Uterine smooth muscle cell (primary cell): ENCODE measurements at places on chromosomes 13 and 19. TPM values are rescaled to one million over a fixed set of nuclear protein-coding genes. Genes with fewer than 3 reads are reported as not detected.

Gene SIGLEC12
- total RNA-seq = not detected in 2 replicates

Gene FAM83E
- total RNA-seq = 0.25 and 0.77 TPM in 2 replicates

Gene PLK5
- total RNA-seq = not detected in 2 replicates

Gene C19orf33
- not detected in 2 replicates for total RNA-seq

Gene ACP7
- total RNA-seq = 0.33 and 0.87 TPM in 2 replicates

Gene TCF3
- 82.9 and 118 TPM in 2 replicates for total RNA-seq

Gene ZNF584
- 16.7 and 18.0 TPM in 2 replicates for total RNA-seq

Gene TBXA2R
- total RNA-seq = 1.4 and 1.6 TPM in 2 replicates

Gene PPAN
- total RNA-seq = 27.4 and 42.7 TPM in 2 replicates

Gene ENOX1
- total RNA-seq = 4.2 and 7.4 TPM in 2 replicates

Gene SULT2A1
- not detected in 2 replicates for total RNA-seq

Gene SLC7A9
- 0.25 TPM in 1 of 2 replicates, not detected in the other for total RNA-seq

Gene ITM2B
- 87.3 and 164 TPM in 2 replicates for total RNA-seq

Gene ZSCAN4
- not detected in 2 replicates for total RNA-seq

Gene TSPAN16
- total RNA-seq = not detected in 2 replicates

Gene SIAH3
- under 0.01 TPM in 2 replicates for total RNA-seq

Gene NLRP12
- not detected in 2 replicates for total RNA-seq

Gene CEACAM7
- total RNA-seq = not detected in 2 replicates

Gene PPP1R37
- 44.5 and 50.0 TPM in 2 replicates for total RNA-seq

Gene SERPINE3
- total RNA-seq = under 0.01 TPM in 2 replicates

Gene ZNF99
- under 0.01 TPM in 1 of 2 replicates, not detected in the other for total RNA-seq

Gene IGSF23
- total RNA-seq = not detected in 2 replicates

Gene CYP4F11
- not detected in 2 replicates for total RNA-seq

Gene LPAR6
- 7.4 and 14.2 TPM in 2 replicates for total RNA-seq

Gene IL11
- total RNA-seq = 6.9 and 8.5 TPM in 2 replicates

Gene IL17D
- total RNA-seq = 1.00 and 1.4 TPM in 2 replicates

Gene RXFP2
- total RNA-seq = not detected in 2 replicates

Gene CYP4F12
- total RNA-seq = not detected in 2 replicates

Gene CACNG7
- total RNA-seq = 0.12 TPM in 1 of 2 replicates, not detected in the other

Gene LILRA1
- not detected in 2 replicates for total RNA-seq

Gene ZNF728
- 0.12 TPM in 1 of 2 replicates, not detected in the other for total RNA-seq

Gene CGB1
- total RNA-seq = not detected in 2 replicates

Gene ZNF418
- total RNA-seq = 6.5 and 8.4 TPM in 2 replicates

Gene C19orf73
- 0.87 and 1.2 TPM in 2 replicates for total RNA-seq

Gene WTIP
- total RNA-seq = 33.5 and 59.2 TPM in 2 replicates

Gene DPF1
- 0.50 and 2.8 TPM in 2 replicates for total RNA-seq

Gene DLL3
- 0.12 and 0.55 TPM in 2 replicates for total RNA-seq

Gene KLC3
- total RNA-seq = 0.66 TPM in 1 of 2 replicates, not detected in the other

Gene RNF17
- 0.12 TPM in 1 of 2 replicates, not detected in the other for total RNA-seq

Gene IFNL3
- not detected in 2 replicates for total RNA-seq

Gene SPACA6
- 7.6 and 12.5 TPM in 2 replicates for total RNA-seq

Gene HNRNPUL1
- 74.7 and 95.1 TPM in 2 replicates for total RNA-seq

Gene ZNF549
- total RNA-seq = 4.8 and 4.9 TPM in 2 replicates

Gene P2RY11
- total RNA-seq = 3.0 and 3.9 TPM in 2 replicates

Gene CCDC106
- 2.5 and 8.5 TPM in 2 replicates for total RNA-seq

Gene MATK
- not detected in 2 replicates for total RNA-seq

Gene CGB8
- total RNA-seq = not detected in 2 replicates

Gene MYPOP
- total RNA-seq = 0.77 and 1.2 TPM in 2 replicates

Gene JSRP1
- not detected in 2 replicates for total RNA-seq

Gene ZNF534
- total RNA-seq = 0.25 TPM in 1 of 2 replicates, not detected in the other

Gene LRRC4B
- total RNA-seq = 0.12 TPM in 1 of 2 replicates, not detected in the other

Gene MCEMP1
- total RNA-seq = not detected in 2 replicates

Gene KIR3DL1
- total RNA-seq = not detected in 2 replicates

Gene IRS2
- total RNA-seq = 5.9 and 13.5 TPM in 2 replicates

Gene MCF2L
- 0.37 and 0.44 TPM in 2 replicates for total RNA-seq

Gene KIR2DL1
- total RNA-seq = not detected in 2 replicates

Gene CGB2
- not detected in 2 replicates for total RNA-seq

Gene HOMER3
- total RNA-seq = 85.0 and 94.4 TPM in 2 replicates

Gene IRF2BP1
- total RNA-seq = 29.3 and 34.6 TPM in 2 replicates
